H1 (cell line): ENCODE measurements at places on chromosomes 4 and X.

DNA sequence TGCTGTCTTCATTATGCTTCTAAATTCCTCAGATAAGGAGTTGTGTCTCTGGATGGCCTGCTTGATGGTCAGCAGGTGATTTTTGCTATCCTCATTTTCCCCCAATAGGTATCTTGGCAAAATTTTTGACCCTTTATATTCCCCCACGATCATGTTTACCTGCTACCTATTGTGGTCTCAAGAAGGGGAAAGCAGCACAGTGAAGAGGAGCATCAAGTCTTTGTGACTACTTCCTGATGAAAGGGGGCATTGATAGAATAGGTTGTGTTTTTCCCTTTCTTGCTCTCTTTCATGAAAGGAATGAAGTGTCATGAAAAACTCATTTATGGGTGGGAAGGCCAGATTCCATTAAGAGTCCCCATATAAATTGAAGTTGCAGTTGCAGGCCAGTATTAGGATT is 153.8 kb downstream of the KLF8 start:
- no peaks in the 10 kb centered on the region for H3K4me1 ChIP-seq
- H3K36me3 ChIP-seq: no peaks in the 10 kb centered on the region
- no peak for DNase-seq
- H3K27me3 ChIP-seq: no peaks in the 10 kb centered on the region
- H3K27ac ChIP-seq: no peak overlapping the region

- no peak for DNase-seq
- no peaks in the 10 kb centered on the region for H3K4me1 ChIP-seq
- no peak overlapping the region for H3K4me3 ChIP-seq
- H3K36me3 ChIP-seq: no peaks in the 10 kb centered on the region
- H3K27ac ChIP-seq: no peak overlapping the region
Measured at GRCh38 chr4:116024954-116025708, 911.7 kb upstream of the NDST4 start.

- H3K36me3 ChIP-seq: no peaks in the 10 kb centered on the region
- H3K4me1 ChIP-seq: no peaks in the 10 kb centered on the region
- no peak overlapping the region for H3K4me3 ChIP-seq
- H3K27ac ChIP-seq: no peak overlapping the region
- no peaks in the 10 kb centered on the region for H3K27me3 ChIP-seq
Measured at GRCh38 chr4:59553063-59553720, 1646.9 kb upstream of the ADGRL3 start.

- no peak overlapping the region for H3K27ac ChIP-seq
- H3K4me1 ChIP-seq: peaks cover 7% of the 10 kb centered on the region; the same call in 1 of the 2 replicates
- H3K36me3 ChIP-seq: no peaks in the 10 kb centered on the region
- DNase-seq: no peak
- H3K27me3 ChIP-seq: no peaks in the 10 kb centered on the region
Measured at GRCh38 chr4:40843696-40844095, 93.9 kb downstream of the NSUN7 start.

DNA sequence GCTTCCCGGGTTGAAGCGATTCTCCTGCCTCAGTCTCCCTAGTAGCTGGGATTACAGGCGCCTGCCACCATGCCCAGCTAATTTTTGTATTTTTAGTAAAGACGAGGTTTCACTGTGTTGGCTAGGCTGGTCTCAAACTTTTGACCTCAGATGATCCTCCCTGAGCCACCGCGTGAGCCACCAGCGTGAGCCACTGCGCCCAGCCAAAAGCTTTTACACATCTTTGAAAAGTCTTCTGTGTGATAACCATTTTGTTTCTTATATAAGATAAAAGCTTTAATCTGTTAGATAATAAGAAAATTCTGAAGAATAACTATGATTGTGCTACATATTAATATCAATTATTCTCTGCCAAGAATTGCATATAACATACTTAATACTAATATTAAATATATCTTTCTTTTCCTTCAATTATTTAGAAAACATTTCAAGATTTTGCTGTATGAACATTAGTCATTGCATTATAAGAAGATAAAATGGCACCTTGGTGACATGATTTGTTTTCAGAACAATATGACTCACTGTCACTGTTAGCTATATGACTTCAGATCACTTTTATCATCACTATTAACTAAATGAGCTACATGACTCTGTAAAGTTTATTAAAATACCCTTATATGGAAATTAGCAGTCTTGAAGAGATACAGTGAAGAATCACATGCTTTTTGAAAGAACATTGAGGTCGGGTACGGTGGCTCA is 33.4 kb downstream of the RUFY3 start:
- H3K36me3 ChIP-seq: no peaks in the 10 kb centered on the region
- no peak overlapping the region for H3K27ac ChIP-seq
- H3K4me3 ChIP-seq: no peak overlapping the region
- no peaks in the 10 kb centered on the region for H3K27me3 ChIP-seq
- DNase-seq: no peak

GRCh38 chrX:21295246-21295820 is 78.9 kb upstream of the CNKSR2 start:
- no peaks in the 10 kb centered on the region for H3K4me1 ChIP-seq
- H3K27ac ChIP-seq: no peak overlapping the region
- DNase-seq: no peak
- H3K27me3 ChIP-seq: no peaks in the 10 kb centered on the region
- no peak overlapping the region for H3K4me3 ChIP-seq
- no peaks in the 10 kb centered on the region for H3K36me3 ChIP-seq

- H3K4me3 ChIP-seq: no peak overlapping the region
- no peak overlapping the region for H3K27ac ChIP-seq
- peaks cover 4% of the 10 kb centered on the region; the same call in 1 of the 2 replicates for H3K36me3 ChIP-seq
- no peak for DNase-seq
Measured at GRCh38 chrX:41789374-41789773, 65.4 kb downstream of the GPR82 start.

- H3K27me3 ChIP-seq: no peaks in the 10 kb centered on the region
- no peaks in the 10 kb centered on the region for H3K36me3 ChIP-seq
- peaks cover 3% of the 10 kb centered on the region for H3K4me1 ChIP-seq
- DNase-seq: no peak
- H3K27ac ChIP-seq: no peak overlapping the region
- no peak overlapping the region for H3K4me3 ChIP-seq
Measured at GRCh38 chr4:2579910-2580309, 43.5 kb downstream of the FAM193A start.

GRCh38 chr4:127574643-127575042 is 58.1 kb upstream of the INTU start:
- no peak for DNase-seq
- H3K4me3 ChIP-seq: no peak overlapping the region
- H3K36me3 ChIP-seq: no peaks in the 10 kb centered on the region
- no peaks in the 10 kb centered on the region for H3K4me1 ChIP-seq
- no peaks in the 10 kb centered on the region for H3K27me3 ChIP-seq

DNA sequence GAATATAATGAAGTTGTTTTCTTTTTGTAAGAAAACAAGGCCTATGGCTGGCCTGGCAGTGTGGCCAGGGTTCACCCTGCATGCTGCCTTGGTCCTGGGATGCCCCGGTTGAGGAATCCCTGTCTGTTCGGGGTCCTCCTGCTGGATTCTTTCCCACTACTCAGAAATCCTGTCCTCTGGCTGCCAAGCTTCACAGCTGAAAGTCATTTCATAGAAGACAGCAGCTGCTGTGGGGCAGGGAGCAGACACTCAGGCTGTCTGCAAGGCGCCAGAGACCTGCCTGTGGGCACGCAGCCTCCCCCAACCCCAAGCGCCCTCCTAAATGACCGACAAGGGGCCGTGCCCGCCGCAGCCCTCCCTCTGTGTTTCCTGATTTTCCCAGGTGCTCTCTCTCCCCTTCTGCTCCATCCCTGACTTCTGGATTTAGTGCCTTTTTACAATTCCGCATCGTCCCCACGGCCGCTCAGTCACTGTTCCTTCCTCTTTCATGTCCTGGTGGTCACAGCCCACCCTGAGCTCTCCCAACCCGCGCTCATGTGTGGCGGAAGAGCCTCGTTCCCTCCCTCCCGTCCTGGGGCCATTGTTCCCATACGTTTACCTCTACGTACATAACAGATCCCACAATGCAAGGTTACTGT is 27.5 kb downstream of the ZFYVE28 start:
- H3K36me3 ChIP-seq: no peaks in the 10 kb centered on the region
- H3K4me3 ChIP-seq: no peak overlapping the region; the same call in 1 of the 2 replicates
- no peak for DNase-seq
- no peak overlapping the region for H3K27ac ChIP-seq
- no peaks in the 10 kb centered on the region for H3K4me1 ChIP-seq
- H3K27me3 ChIP-seq: no peaks in the 10 kb centered on the region

GRCh38 chr4:181503687-181504390 is 739.4 kb upstream of the TENM3 start:
- no peak overlapping the region for H3K27ac ChIP-seq
- no peaks in the 10 kb centered on the region for H3K27me3 ChIP-seq
- H3K36me3 ChIP-seq: no peaks in the 10 kb centered on the region
- no peak overlapping the region for H3K4me3 ChIP-seq
- no peak for DNase-seq

- H3K27me3 ChIP-seq: peaks cover 95% of the 10 kb centered on the region
- H3K27ac ChIP-seq: no peak overlapping the region
- H3K36me3 ChIP-seq: no peaks in the 10 kb centered on the region
- no peak for DNase-seq
Measured at GRCh38 chr4:110638089-110638746, 15.3 kb upstream of the PITX2 start.

- no peaks in the 10 kb centered on the region for H3K4me1 ChIP-seq
- no peaks in the 10 kb centered on the region for H3K27me3 ChIP-seq
- no peak for DNase-seq
- H3K27ac ChIP-seq: no peak overlapping the region
- H3K4me3 ChIP-seq: no peak overlapping the region
Measured at GRCh38 chr4:306551-306961, 1.3 kb upstream of the ZNF732 start.

GRCh38 chr4:102843938-102844337 is 16.6 kb upstream of the UBE2D3 start:
- H3K4me1 ChIP-seq: no peaks in the 10 kb centered on the region
- no peaks in the 10 kb centered on the region for H3K27me3 ChIP-seq
- no peak for DNase-seq

DNA sequence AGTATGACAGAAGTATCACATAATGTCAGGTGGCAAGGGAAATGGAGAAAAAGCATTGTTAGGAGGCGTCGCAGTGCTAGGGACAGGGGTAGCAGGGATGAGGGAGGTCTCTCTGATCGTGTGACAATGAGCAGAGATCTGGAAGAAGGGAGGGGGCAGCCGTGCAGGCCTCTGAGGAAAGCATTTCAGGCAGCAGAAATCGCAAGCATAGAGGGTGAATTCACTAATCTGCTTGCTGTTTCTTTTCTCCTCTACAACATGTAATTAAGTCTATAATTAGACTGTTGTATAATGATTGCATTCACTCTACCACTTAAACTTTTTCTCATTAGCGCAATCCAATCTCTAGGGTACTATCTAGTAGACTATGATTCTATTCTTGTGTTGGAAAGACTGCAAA is 9.1 kb downstream of the CYP4V2 start:
- no peak overlapping the region for H3K27ac ChIP-seq
- no peak overlapping the region for H3K4me3 ChIP-seq
- no peaks in the 10 kb centered on the region for H3K27me3 ChIP-seq
- DNase-seq: no peak
- H3K36me3 ChIP-seq: no peaks in the 10 kb centered on the region

GRCh38 chr4:149785696-149786431 is 29.8 kb downstream of the IQCM start:
- no peaks in the 10 kb centered on the region for H3K36me3 ChIP-seq
- no peak overlapping the region for H3K27ac ChIP-seq
- DNase-seq: no peak
- no peak overlapping the region for H3K4me3 ChIP-seq

- H3K27ac ChIP-seq: no peak overlapping the region
- no peaks in the 10 kb centered on the region for H3K27me3 ChIP-seq
- no peak overlapping the region for H3K4me3 ChIP-seq
- DNase-seq: no peak
- no peaks in the 10 kb centered on the region for H3K4me1 ChIP-seq
Measured at GRCh38 chrX:2423282-2423681, 77.5 kb downstream of the DHRSX start.

GRCh38 chrX:154472685-154473632 is 6.1 kb downstream of the LAGE3 start:
- no peak overlapping the region for H3K27ac ChIP-seq
- H3K4me3 ChIP-seq: no peak overlapping the region
- peaks cover 8% of the 10 kb centered on the region; the same call in 1 of the 2 replicates for H3K36me3 ChIP-seq
- no peaks in the 10 kb centered on the region for H3K4me1 ChIP-seq
- no peaks in the 10 kb centered on the region for H3K27me3 ChIP-seq

DNA sequence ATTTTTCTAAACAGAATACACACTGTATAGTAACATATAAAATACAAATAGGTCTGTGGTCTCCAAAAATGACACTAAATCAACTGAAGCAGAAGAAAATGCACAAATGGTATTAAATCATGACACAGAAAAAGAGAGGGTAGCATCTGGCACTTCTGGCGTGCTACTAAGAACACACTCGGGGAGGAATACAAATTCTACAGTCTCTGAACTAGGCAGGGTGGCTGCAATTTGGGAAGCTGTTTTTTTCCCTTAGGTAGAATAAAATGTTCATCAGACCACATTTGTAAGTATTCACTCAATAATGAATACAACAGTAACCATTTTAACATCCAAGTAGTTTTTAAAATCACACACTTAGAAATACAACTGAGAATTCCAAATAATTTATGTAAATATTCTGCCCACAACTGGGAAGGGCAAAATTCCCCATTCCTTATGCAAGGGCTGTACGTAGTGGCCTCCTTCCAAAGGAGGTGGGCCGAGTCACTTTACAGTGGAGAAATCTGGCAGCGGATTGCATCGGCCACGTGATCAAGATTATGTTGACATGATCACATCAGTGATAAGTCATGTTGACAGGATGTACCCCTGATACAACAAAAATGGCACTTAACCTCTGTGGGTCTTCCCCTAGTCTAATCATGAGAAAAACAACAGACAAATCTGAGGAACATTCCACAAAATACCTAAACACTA is 101.1 kb downstream of the TSPAN5 start:
- H3K4me1 ChIP-seq: peaks cover 28% of the 10 kb centered on the region
- H3K36me3 ChIP-seq: 0 out of 2 replicates have a peak, but pooled peaks cover 2% of the 10 kb centered on the region
- DNase-seq: no peak
- no peak overlapping the region for H3K27ac ChIP-seq

DNA sequence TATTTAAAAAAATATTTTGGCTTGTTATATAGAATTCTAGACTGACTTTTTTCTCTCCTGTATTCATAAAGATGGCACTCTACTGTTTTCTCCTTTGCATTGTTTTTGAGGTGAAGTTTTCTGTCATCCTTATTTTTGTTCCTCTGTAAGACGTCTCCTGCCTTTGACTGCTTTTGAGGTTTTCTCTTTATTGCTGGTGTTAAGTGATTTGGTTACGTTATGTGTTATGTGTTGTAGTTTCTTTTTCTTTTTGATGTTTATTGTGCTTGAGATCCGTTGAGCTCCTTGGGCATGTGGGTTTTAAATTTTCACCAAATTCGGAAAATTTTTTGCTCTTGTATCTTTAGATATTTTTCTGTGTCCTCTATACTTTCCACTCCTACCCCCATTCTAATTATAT is 50.0 kb downstream of the KDM6A start:
- no peak for DNase-seq
- no peak overlapping the region for H3K4me3 ChIP-seq
- H3K36me3 ChIP-seq: no peaks in the 10 kb centered on the region
- no peaks in the 10 kb centered on the region for H3K27me3 ChIP-seq
- no peak overlapping the region for H3K27ac ChIP-seq
